ENCODE measurements at places on chromosomes 2 and 18.

DNA sequence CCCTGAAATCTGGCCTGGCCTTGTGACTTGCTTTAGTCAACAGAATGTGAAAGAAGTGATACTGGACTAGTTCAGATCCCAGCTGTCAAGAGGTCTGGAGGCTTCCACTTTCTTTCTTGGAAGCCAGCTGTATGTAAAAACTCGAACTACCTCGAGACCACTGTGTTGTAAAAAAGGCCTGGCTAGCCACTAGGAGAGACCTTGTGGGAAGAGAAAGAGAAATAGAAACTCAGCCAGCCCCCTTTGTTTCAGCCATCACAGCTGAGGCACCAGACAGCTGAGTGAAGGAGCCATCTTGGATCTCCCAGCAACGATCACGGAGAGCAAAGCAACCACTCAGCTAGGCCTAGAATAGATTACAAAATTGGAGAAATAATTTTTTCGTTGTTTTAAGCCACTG, 324.9 kb upstream of the TCF4 start:
- DNase-seq, result no peak

DNA sequence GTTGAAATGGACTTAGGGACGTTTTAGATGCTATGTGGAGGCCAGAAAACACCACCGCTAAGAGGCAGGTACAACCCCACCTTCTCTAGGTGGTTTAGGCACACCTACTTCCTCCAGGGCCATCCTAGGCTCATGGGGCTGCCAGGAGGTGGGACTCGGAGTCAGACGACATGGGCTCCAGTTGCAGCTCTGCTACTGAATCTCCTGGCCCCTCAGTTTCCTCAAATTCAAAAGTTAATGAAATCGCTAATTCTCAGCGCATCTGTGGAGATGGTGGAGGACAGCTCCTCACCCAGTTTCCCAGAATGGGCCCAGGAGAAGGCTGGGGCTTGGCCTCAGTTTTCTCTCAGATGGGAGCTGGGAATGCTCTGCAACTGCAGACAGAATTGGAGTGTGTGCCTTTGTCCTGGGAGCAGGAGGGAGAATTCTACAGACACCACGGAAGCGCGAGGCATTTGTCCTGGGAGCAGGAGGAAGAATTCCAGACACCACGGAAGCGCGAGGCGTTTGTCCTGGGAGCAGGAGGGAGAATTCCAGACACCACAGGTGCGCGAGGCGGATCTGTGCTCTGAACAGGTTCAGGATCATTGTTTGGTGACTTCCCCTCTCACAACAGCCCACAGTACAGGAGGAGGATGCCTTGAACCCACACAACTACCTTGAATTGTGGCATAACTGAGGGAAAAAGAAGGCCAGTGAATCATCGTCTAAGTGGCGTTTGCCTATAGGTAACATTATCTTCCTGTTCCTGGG, 103.7 kb upstream of the PXDN start:
- DNase-seq, result no peak

DNA sequence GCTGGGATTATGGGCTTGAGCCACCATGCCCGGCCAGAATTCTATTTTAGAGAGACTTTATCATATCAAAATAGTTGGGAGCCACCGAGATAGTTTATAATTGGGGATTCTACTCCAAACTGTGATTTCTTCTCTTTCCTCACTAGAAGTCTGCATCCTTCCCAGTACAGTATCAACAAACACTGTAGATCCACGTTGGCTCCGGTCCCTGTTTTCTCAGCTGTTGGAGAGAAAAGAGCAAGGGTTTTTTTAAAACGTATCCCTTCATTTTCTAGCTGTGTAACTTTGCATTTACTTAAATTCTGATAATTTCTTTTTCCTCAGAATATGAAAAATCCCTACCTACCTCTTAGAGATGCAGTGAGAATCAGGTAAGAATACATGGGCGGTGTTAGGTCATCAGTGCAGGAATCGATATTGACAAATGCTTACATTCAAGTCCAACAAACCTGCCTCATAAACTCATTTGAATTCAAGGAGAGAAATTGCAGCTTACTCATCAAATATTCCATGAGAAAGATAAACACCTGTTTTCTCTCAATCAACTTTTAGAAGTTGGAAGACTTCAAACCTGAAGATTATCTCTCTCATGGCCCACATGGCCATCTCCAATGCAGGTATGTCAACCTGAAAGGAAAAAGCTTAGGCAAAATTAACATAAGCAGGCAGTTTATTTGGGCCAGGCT, 17.7 kb upstream of the PDCL3 start:
- no peak for DNase-seq

GRCh38 chr2:63486861-63487290, 101.4 kb downstream of the WDPCP start:
- DNase-seq, result no peak

GRCh38 chr2:1886405-1886992, 142.2 kb upstream of the PXDN start:
- peak; percentile 47 for DNase-seq

DNA sequence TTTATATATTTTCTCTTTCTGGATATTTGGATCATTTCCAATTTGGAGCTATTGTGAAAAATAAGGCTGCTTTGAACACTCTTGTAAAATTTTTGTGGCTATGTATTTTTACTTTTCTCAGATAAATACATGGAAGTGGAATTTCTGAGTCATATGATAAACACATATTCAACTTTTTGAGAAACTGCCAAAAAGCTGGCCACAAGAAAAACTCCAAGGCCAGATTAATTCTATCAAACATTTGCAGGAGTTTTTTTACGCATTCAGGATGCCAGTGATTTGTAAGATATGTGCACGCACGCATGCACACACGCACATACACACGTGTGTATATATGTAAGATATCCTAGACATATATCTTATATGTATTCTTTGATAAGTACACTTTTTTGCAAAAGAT, 477.5 kb upstream of the SPHKAP start:
- DNase-seq, result no peak

DNA sequence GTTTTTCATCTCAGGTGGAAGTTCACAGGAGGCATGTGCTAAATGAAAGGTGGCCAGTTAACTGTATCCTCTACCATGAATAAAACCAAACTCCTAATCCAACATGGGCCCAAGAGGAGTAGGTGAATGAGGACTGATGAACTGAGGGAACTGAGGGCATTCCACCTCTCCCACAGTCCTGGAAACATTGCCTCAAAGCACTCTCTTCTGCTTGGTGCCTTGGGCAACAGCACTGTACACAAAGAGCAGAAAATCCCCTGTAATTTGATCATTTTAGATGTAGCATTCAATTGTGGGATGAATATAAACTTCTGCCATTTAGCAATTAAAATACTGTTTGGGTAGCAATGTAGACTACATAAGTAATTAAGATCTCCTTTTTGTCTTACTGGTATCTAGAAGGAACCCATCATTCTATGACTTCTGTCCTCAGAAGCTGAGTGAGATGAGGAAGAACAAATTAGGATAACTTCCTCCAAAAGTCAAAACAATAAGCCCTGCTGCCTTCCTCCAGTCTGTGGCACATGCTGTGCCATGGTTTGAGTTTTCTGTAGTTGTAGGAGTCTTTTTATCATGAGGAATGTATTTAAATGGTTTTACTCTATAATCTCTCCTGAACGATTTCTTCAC, 86.7 kb upstream of the ZEB2 start:
- DNase-seq, result no peak

- DNase-seq, result no peak
Observed at GRCh38 chr2:129768036-129768386, 211.5 kb upstream of the RAB6C start.

GRCh38 chr2:130737592-130737991, 8.7 kb downstream of the GPR148 start:
- DNase-seq, result no peak

DNA sequence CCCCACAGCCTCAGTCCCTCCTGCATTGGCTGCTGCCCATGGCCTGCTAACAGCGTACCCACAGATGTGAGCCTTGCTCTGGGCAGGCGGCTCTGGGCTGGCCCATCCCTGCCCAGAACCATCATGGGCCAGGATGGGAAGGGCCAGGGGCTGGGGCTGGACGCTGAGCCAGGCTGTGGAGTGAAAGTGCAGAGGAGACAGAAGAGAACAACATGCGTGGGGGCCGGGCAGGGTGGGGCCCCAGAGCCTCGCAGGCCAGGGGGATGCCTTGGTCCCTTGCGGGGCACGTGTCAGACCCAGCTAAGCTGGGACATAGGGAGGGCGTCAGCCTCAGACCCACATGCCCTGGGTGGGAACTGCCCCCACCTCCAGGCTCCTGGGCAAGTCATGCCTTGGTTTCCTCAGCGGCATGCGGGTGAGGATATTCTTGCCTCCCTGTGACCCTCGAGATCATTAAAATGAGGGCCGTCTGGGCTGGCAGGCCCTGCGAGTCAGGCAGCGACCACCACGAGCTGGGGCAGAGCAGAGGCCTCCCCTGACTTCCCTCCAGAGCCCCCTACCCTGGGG, 27.3 kb downstream of the GPC1 start:
- DNase-seq, result no peak

- DNase-seq, result peak; percentile 24
Observed at GRCh38 chr2:134657650-134658250, 61.0 kb downstream of the TMEM163 start.

Data from activated CD4-positive, alpha-beta T cell treated with anti-CD3 and anti-CD28 coated beads, Interleukin-2, Interleukin-6, amounts not matched to agents 100 ng/mL and 50 ng/mL, durations not matched to agents 16 hours and 8 hours (primary cell).